Stimulated activated CD4-positive, alpha-beta T cell treated with anti-CD3 and anti-CD28 coated beads, Interleukin-15, amount 100 ng/mL, for 48 hours (primary cell): ENCODE measurements at places on chromosomes 4 and X.

- DNase-seq: peak; percentile 54
Observed at GRCh38 chrX:69222103-69223090, 57.1 kb upstream of the PJA1 start.

- DNase-seq: no peak
Observed at GRCh38 chr4:82761229-82761628, 37.4 kb downstream of the SCD5 start.

DNA sequence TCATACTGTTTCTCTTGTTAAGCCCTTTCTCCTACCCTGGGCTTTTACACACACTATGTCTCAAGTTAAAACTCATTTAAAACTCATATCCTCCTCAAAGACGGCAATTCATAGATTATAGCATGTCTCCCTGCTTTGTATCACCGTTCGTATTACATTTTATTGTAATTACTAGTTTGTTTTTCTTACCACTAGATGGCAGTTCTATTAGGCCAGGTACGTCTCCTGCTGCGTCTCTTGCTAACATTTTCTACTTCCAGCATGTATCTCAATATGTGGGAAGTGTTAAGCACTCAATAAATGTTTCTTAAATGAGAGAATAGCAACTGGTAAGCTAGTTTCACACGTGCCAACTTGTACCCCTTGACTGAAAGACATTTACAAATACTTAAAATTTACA, 450.3 kb upstream of the PCDH7 start:
- DNase-seq: no peak

- no peak for DNase-seq
Observed at GRCh38 chr4:14184265-14184664, 556.7 kb upstream of the BOD1L1 start.

DNA sequence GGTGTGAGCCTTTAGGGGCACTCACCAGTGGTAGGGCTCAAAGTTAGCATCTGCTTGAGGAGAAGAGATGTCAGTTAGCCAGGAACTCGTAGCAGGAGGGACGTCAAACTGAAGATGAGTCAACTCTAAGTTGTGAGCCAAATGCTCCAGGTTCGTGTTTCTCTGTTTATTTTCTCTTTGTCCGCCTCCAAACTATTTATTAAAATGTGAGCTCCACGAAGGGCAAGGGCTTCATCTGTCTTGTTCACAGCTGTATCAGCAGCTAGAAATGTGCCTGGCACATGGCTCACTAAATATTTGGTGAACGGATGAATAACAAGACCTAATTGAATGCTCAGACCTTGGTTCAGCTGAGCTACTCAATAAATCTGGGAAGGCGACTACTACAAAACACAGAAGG, 248.9 kb downstream of the BCOR start:
- DNase-seq: no peak

DNA sequence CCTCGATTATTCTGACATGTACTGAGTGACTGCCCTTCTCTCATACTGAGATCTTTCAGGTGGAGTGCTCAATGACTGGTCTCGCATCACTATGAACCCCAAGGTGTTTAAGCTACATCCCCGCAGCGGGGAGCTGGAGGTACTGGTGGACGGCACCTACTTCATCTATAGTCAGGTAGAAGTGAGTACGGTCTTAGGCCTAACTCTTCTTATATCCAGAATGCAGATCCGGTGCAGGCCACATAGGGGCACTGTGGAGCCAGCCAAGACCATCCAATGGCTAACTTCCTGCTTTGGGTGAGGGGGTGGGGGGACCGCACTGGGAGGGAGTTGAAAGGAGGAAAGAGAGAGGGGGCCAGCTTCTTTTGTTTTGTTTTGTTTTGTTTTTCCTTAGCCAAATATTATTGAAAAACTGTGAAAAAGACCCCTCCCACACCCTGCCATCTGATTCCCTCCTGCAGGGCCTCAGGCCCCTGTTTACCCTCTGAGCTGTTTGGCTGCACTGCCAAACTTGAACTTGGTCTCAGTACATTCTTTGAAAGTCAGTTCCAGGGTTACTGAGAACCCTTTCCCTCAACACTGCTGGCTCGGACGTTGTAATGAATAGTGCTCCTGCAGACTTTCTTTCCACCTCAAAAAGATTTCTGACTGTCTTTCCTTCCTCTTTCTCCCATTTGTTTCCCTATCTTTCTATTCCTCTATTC, 16.2 kb downstream of the AWAT2 start:
- no peak for DNase-seq

DNA sequence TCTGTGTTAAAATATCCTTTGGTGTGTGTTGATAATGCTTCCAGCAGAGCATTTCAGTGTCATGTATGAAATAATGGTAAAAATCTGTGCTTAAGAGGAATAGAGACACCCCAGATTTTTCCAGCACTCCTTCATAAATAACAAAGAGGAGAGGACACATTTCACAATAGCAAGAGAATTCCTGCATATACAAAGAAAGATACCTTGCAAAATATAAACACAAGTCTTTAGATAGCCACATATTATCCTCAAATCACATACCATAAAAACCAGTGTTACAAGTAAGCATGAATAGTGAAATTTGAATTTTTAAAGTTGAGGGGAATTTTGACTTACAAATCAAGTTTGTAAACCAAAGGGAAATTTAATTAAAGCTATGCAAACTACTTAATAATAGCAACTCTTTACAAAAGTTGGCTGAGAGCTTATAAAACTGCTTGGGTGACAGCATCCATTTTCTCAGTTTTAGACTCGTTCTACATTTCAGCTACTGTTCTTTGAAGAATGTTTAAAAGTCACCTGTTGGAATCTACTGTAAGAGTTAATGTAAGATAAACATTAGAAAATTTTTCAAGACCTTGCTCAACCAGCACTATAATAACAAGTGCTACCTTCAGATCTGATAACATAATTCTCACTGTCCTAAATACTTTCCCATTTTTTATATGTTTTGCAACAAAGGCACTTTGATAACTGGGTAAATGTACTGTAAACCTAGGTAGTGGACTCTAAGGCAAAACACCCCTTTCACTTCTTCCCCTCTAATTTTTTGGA, 3.7 kb downstream of the APELA start:
- no peak for DNase-seq

GRCh38 chr4:184250795-184251669, 33.4 kb upstream of the ENPP6 start:
- DNase-seq: no peak

DNA sequence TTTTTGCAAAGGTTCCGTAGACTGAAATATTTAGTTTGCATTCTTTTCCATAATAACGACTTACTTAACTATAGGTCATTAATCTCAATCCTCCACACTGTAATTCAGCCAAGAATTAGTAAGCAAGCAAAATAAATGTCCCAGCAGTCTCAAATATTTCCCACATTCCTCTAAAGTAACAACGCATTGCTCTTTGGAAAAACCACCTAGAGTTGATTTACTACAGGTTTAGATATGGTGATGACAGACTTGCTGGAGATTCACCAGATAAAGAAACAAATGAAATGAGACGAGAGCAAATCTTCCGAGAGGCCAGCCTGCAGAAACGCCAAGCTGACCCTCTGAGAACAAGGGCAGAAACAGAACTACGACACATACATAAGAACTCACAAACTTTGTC, 28.9 kb downstream of the TENM3 start:
- no peak for DNase-seq

DNA sequence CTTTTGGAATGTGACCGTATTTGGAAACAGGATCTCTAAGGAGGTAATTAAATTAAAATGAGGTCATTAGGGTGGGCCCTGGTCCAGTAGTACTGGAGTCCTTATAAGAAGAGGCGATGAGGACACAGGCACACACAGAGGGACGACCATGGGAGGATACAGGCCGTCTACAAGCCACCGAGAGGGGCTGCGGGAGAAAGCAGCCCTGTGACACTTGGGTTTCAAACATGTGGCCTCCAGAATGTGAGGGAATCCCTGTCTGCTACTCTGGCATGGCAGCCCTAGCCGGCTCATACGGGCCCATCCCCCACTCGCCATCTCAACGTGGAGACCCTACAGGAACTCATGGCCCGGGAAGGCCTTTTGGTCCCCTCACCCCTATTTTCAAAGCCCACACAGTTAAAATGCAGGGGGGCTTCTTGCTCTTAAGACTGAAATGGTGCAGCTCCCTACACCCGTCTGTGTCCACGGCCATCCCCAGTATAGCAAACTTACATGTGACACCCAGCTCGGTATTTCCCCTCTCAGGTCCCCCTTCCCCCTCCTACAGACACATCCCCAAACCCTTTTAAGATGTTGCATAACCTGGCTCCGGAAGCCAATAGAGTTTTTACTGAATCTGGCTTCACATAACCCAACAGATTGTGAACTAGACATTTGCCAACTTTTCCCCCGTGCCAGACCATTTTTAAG, 124.1 kb upstream of the TBL1X start:
- no peak for DNase-seq

DNA sequence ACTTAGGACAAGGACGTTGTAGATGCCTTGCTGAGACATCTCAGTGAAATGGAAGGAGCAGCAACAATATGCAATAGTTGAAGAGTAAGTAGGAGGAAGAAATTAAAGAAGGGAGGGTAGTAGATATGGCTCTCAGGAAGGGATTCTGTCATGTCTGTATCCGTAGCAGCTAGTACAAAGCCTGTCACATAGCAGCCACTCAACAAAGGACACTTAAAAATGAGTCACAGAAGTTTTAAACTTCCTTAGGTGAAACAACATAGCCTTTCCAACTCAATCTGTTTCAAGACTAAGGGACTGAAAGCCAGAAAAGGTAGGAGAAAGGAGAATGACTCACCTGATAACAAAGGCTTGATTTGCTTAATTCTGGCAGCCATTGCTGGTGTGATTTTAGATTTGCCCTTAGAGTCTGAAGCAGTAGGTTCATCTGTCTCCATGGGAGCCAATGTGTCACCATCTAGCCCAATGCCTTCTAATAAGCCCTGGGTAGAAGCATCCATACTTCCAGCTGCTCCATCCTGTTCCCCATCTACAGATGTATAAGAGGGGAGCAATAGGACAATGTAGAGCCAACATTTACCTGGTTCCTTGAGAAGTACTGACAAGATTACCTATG, 86.6 kb downstream of the HUWE1 start:
- DNase-seq: no peak

- no peak for DNase-seq
Observed at GRCh38 chr4:53511014-53511413, 80.3 kb downstream of the LNX1 start.

DNA sequence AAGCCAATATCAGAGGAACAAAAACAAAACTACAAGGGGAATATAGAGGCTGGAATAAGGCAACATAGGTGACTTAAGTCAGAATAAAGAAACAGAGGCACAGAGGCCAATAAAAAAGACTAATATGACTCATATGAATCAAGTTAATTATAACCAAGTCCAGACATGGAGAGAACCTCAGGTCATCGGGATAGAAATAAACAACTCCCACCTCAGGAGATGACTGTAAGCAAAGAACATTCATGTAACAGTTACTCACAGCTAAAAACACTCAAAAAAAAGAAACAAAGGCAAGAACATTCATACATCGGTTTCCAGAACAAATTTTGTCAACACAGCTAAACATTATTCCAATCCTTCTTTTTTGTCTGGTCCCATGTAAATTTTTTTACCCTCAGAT, 60.3 kb upstream of the RXFP1 start:
- no peak for DNase-seq

- DNase-seq: no peak
Observed at GRCh38 chr4:95599777-95600400, 51.1 kb upstream of the UNC5C start.

DNA sequence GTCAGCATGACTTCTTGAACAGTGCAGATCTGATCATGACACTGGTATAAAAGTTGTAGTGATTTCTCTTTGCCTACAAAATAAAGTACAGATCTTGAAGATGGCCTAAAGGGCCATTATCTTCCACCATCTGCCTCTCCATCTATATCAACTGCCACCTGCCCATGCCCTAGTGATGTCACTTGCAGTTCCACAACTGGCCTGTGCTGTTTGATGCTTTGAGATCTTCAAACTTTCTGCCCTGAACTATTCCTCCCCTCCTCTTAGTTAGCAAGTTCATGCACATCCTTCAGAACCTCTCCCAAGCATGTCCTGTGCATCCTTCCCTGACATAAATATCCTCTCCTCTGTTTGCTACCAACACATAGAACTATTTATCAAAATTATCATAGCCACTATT, 217.0 kb downstream of the SOWAHB start:
- no peak for DNase-seq

- no peak for DNase-seq
Observed at GRCh38 chrX:134653835-134654234, 4.4 kb downstream of the PLAC1 start.

DNA sequence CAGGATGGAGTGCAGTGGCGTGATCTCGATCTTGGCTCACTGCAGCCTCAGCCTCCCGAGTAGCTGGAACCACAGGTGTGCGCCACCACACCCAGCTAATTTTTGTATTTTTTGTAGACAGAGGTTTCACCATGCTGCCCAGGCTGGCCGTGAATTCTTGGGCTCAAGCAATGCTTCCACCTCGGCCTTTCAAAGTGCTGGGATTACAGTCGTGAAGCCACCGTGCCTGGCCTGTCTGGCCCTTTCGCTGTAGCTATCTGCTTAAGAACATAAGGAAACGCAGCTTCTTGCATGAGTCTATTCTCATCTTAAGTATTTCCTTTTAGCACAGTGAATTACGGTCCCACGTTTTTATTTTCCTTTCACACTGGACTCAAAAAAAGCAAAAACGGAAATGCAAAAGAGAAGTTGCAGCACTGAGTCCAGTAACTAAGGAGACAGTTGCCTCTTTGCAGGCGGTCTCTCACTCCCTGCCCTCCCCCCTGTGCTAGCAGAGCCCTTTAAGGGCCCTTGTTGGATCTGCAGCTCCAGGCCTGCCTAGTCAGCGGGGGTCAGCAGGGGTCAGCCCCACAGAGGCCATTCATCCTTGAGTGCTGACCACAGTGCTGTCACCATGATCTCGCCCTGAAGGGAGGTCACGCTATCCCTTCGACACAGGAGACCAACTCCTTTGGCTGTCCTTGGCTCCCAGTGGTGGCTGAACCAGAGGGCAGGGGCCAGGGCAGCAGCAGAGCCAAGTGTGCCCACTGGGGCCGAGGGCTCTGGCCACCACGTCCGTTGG, 21.8 kb upstream of the TBC1D14 start:
- no peak for DNase-seq

GRCh38 chr4:83581411-83582288, 45.7 kb downstream of the GPAT3 start:
- no peak for DNase-seq

GRCh38 chr4:38562751-38563198, 101.2 kb upstream of the KLF3 start:
- no peak for DNase-seq

DNA sequence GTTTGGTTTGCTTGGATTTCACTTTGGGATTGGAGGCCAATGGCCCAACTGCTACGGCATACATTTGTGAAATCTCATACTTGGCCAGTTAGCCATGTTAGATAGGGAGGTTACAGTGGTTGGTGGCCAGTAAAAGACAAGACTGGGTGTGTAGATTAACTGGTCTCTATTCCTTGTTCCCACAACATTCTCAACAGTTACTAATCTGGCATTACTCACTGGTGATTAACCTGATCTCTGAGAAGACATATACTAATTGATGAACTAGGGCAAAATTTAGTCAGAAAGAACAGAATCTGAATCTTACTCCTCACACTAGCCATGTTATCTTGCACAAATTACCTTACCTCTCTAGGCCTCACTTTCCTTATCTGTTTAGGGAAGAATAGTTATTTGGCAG, 33.4 kb downstream of the GATB start:
- DNase-seq: no peak

GRCh38 chr4:157265281-157265680, 44.8 kb downstream of the GRIA2 start:
- no peak for DNase-seq
